Heart left ventricle (tissue), 16 donors: ENCODE measurements at places on chromosomes 16 and 17. TPM values are rescaled to one million over a fixed set of nuclear protein-coding genes. Genes with fewer than 3 reads are reported as not detected.

- no peak for DNase-seq
These were observed 10.0 kb downstream of the GAN start for GRCh38 chr16:81324808-81325207.

DNA sequence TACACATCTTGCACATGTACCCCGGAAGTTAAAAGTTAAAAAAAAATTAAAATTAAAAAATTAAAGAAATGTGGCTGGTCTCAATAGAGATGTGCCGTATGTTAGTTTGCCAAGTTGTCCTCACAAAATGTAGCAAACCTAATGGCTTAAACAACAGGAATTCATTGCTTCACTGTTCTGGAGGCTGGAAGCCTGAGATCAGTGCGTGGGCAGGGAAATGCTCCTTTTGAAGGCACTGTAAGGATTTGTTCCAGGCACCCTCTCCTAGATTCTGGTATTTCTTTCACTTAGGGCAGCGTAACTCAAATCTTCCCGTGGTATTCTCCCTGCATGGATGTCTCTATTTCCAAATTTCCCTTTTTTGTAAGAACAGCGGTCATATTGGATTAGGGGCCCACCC lies 32.7 kb upstream of the MON1B start:
- no peak for DNase-seq

GRCh38 chr17:57372156-57372555 lies 115.8 kb downstream of the MSI2 start:
- no peak for DNase-seq

- no peak for DNase-seq
These were observed 30.4 kb downstream of the RAI1 start for GRCh38 chr17:17711641-17712162.

Gene SLC12A3
- not detected for polyA plus RNA-seq

DNA sequence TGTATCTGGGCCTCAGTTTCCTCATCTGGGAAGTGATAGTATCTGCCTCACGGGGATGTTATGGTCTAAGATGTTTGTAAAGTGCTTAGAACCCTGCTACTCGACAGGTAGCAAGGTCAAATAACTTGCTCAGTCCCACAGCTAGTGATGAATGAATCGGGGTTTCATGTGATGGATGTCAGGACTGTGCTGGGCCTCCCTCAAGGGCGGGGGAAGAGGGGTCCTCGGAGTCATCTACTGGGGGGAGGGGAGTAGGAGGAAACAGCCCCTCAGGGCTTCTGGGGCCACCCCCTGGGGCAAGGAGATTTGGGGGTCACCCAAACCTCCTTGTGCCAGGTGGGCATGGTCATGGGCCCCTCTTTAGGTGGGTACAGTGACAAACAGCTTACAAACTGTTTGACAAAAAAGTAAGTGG lies 732 bp downstream of the PNPO start:
- DNase-seq: no peak

Gene FSCN2
- 0.28 TPM for polyA plus RNA-seq

Gene ZNF213
- polyA plus RNA-seq: 14.2 TPM

DNA sequence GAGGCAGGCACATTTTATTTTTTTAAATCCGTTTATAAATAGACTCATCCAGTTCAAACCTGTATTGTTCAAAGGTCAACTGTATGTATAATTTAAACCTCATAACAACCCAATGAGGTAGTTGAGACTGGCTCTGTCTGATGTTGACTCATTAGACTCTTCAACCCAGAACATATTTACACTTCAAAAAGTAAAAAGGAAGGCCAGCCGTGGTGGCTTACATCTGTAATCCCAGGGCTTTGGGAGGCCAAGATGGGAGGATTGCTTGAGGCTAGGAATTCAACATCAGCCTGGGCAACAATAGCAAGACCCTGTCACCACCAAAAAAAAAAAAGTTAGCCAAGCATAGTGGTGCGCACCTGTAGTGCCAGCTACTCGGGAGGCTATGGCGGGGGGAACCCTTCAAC lies 32.5 kb upstream of the DHRS7B start:
- no peak for DNase-seq

Gene KIF2B
- polyA plus RNA-seq: not detected

Gene PRMT7
- 21.0 TPM for polyA plus RNA-seq

GRCh38 chr17:76925441-76925891 lies 57.3 kb downstream of the MGAT5B start:
- DNase-seq: no peak

DNA sequence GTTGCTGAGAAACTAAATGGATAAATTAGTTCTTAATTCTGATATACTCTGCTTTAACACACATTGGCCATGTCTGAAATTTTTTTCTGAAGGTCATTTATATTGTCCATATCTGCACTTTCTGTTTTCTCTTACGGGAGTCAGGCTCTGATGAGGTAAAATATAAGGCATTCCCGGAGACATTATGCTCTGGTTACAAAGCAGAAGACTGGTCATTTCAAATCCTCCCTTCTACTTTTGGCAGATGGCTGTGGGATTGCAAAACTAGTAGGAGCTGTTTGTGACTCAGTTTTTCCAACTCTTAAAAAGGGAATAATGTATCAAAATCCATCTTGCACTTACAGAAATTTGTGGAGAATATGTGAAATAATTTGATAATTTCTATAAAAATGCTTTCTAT lies 92.2 kb upstream of the CPHXL start:
- DNase-seq: no peak

Gene MYH11
- polyA plus RNA-seq: 51.7 TPM

Gene ZMYND15
- 0.30 TPM for polyA plus RNA-seq

Gene MBTD1
- polyA plus RNA-seq: 3.4 TPM

Gene TMC7
- 0.84 TPM for polyA plus RNA-seq

DNA sequence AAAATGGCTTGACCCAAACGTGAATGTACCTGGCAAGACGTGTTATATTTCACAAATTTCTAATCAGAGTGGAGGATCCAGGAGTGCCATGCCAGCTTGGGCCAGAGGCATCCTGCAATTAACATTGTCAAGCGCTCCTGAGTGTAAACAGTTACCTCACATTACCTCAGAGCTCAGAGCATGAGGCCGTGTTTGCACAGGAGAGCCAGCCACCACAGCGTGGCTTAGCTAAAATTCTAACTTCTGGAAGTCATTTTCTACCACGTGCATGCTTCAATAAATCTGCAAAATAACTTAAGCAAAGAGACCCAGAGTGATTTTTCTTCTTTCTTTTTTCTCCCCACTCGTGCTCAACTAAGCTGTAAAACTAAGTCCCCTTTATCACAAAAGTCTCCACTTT lies 769.0 kb downstream of the KCNJ2 start:
- DNase-seq: no peak

Gene CTF1
- 3.7 TPM for polyA plus RNA-seq

Gene CREBBP
- polyA plus RNA-seq: 17.1 TPM

DNA sequence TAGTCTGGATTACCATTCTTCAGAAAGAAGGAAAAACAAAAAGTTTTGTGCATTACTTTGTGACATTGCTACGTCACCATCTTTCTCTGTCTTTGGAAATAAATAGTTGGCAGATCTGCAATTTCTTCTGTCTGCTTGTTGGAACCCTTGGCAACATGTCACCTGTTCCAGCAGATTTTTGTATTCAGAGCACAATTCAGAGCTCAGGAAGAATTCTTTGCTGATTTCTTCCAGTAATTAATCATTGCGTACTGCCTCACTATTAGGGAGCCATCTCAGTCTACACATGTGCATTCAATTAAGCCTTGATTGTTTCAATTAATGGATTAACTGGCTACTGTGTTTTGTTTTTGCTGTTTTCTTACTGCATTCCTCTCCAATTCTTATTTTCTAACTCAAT lies 467.2 kb downstream of the CDH8 start:
- DNase-seq: no peak

DNA sequence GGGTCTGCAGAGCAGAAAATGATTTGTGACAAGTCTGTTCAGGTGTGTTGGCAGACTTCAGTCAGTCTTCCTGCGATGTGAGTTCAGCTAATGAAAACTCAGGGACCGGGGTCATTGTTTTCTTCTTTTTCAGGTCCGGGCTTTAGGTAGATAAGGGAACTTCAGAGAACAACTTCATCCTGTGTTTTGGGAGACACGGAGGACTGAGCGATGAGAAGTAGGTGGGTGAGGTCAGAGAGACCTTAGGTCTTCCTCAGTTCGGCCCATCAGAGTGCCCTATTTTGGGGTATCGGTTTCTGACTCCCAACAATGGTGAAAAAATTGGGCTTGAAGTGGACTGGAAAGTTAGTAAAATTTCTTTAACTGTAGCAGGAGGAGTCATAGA lies 88.9 kb upstream of the ATF7IP2 start:
- no peak for DNase-seq

DNA sequence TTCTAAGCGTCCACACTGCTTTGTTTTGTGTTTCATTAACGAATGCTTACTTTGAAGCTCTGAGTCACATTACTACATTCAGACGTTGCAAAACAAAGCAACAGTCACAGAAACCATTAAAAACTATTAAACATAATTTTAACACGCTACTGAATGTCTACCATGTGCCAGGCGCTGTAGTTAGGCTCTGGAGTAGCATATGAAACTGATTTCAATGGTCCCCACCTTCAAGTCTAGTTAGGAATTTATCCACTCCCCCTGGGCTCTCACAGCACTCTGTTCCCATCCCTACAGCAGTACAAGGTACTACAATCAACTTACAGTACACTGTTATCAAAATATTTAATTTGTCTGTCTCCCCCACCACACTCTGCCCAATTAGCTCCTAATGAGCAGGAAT lies 631 bp downstream of the UTP6 start:
- no peak for DNase-seq

Gene MYL11
- polyA plus RNA-seq: not detected

Gene NOXO1
- polyA plus RNA-seq: 0.06 TPM

Gene SCN4A
- polyA plus RNA-seq: 1.8 TPM

DNA sequence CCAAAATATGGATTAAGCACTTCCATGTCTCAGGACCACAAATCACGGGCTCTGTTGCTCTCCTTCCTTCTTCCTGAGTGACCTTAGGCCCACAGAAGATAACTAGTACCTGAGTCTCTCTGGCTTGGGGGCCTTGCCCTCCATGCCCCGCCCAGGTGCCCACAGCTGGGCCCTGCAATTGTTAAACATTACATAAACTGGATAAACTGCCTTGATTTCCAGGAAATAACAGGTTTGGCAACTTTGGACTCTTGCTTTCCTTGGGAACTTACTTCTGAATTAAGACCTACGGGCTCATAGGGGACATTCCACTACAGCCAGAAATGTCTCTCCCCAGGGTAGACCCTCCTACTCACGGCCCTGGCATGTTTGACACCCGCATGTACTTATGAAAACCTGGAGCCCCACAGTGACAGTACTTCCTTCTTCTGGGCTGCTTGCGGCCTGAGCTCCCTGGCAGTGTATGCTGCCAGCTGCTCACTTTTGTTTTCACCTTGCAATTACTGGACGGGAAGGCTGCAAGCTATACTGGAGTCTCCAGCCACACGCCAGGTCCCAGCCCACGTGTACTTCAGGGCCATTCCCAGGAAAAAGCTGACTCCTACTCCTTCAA lies 2.3 kb upstream of the UBALD2 start:
- DNase-seq: no peak

- DNase-seq: no peak
These were observed 615 bp downstream of the PHKG2 start for GRCh38 chr16:30748634-30749445.

DNA sequence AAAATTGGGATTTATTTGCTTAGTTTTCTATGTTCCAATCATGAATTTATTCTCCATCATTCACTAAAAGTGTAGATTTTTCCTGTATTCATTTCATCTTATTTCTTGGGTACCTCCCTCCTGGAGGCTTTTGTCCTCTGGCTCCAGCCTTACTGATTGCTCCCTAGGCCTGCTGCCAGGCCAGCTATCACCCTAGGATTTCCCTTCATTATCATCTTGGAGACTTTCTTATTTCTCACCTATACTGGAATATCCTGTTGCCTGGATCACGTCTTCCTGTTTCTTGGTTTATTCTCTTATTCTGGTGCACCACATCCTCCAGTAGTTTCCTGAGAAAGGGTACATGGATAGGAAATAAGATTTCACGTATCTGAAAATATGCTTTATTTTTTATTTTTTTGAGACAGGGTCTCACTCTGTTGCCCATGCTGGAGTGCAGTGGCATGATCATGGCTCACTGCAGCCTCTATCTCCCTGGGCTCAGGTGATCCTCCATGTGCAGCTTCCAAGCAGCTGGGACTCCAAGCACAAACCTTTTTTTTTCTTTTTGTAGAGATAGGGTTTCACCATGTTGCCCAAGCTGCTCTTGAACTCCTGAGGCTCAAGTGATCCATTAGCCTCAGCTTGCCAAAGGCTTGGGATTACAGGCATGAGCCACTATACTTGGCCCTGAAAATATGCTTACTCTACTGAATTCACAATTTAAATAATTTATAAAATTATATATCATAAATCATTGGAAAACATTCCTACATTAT lies 13.3 kb upstream of the KPNB1 start:
- no peak for DNase-seq

DNA sequence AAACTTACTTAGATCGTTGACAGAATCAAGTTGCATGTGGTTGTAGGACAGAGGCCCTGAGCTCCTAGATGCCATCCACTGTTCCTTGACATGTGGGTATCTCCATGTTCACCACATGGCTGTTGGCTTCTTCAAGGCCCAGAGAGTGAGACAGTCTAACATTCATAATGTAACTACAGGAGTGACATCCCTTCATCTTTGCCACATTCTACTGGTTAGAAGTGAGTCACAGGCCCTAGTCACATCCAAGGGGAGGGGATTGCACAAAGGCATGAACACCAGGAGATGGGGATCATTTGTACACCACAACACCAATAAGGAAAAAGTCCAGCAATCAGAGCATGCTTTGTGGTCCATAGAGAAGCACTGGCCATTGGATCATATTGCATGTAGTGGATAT lies 56.6 kb downstream of the WSCD1 start:
- no peak for DNase-seq

Gene ITGAD
- not detected for polyA plus RNA-seq

GRCh38 chr16:2529961-2530628 lies 1.1 kb downstream of the CEMP1 start:
- no peak for DNase-seq

DNA sequence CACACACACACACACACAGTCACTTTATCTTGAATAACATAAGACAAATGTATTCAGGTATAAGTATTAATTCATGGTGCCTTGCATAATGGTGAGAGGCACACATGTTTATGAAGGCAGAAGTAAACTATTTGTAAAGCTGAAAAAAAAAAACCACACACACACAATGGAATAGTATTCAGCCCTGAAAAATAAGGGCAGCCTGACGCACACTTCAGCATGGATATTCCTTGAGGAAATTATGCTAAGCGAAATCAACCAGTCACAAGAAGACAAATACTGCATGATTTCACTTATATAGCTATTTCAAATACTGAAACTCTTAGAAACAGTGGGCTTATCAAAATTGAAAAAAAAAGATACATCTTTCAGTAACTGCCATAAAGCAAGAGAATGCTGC lies 200.2 kb upstream of the RBFOX1 start:
- DNase-seq: no peak

GRCh38 chr16:24624102-24624501 lies 84.7 kb downstream of the RBBP6 start:
- no peak for DNase-seq

Gene SP6
- 2.5 TPM for polyA plus RNA-seq
